SW 1271 (cell line): ENCODE measurements at places on chromosomes 3 and 15.

DNA sequence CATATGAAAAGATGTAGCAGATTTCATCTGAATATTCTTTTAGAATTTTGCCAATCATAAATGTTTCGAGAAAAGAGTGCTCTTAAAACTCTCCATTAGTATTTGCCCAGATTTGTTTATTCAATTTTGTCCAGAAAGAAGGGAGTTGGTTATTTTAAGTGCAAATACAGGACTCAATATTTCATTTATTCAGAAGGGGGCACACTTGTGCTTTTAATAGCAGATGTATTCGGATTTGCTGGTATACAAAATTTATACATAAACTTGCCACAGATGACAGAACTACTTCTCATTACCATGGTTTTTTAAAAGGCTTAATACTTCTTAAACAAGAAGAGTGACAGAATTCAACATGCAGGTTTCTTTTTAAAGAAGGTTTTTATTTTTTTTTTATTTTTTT, 69.8 kb upstream of the GRM7 start:
- DNase-seq, result no peak

GRCh38 chr15:50256188-50257041, 9.1 kb downstream of the HDC start:
- no peak for DNase-seq

- DNase-seq, result no peak
These were observed 321.7 kb downstream of the ZNF621 start for GRCh38 chr3:40846451-40846850.

DNA sequence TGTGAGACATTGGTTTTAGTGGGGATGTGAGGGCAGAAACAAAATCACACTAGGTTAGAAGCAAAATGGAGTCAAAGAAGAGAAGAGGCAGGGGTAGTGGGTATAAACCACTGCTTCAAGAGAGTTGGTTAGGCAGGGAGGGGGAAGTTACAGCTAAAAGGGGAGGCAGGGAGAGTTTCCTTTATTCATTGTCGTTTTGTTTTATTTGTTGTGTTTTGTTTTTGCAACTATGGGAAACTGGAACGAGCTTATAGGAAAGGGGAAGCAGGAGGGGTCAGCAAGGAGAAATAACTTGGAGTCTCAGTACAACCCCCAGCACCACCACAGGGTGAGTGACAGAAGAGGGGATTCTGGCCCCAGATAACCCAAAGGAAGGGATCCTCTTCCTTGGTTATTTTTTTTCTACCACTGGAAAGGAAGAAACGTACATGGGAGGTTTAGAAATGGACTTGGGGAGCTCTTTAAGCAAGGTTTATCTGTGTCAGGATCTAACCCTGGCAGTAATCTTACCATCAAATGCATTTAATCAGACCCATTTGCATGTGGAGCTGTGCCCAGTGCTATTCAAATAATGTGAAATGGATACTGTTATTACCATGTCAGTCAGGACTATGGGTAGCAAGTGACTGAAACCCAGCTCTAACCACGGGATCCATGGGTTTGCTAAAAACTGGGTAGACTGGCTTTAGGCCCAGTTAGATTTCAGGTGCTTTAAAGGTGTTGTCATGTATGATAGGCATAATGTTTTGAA, 68.7 kb downstream of the CCNL1 start:
- no peak for DNase-seq

- no peak for DNase-seq
These were observed 10.8 kb upstream of the C3orf22 start for GRCh38 chr3:126569390-126569975.

DNA sequence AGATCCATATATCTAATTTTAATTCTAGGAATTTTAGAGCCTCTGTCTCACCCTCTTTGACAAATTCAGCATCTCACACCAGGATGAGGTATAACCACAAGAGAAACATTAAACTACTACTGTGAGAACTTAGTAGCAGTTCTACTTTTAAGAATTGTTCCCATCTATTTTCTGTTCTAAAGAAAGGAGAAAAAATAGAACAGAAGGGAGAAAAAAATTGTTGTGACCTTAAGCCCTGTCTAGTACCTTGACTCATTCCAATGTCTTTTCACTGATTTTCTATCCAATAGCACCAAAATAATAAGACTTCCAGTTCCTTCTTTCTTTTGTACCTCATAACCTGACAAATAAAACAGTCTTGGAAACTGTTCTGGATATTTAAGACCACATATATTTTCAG, 37.0 kb downstream of the FRMD5 start:
- DNase-seq, result no peak

GRCh38 chr3:189355481-189356201, 183.9 kb downstream of the TPRG1 start:
- DNase-seq, result no peak

- DNase-seq, result no peak
These were observed 25.4 kb downstream of the AADAC start for GRCh38 chr3:151839313-151839631.

- DNase-seq, result no peak
These were observed 64.1 kb downstream of the NIPA2 start for GRCh38 chr15:22902578-22902977.

DNA sequence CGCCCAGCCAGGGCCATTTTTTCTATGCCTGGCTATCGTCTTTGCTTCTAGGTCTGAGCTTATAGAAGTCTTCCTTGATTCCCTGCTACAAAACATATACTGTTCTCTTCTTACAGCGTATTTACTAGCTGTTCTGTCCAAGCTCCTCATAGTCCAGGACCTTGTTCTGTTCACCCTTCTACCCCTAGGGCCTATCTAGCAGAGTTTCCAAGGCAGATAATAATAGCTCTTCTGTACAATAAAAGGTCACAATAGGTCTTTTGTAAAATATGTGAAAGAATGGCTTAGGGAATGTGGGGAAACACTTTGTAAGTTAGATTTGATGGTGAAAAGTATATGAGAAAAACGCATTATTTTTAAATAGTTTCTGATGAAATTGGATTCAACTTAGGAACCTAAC, 158.2 kb downstream of the P3H2 start:
- no peak for DNase-seq

DNA sequence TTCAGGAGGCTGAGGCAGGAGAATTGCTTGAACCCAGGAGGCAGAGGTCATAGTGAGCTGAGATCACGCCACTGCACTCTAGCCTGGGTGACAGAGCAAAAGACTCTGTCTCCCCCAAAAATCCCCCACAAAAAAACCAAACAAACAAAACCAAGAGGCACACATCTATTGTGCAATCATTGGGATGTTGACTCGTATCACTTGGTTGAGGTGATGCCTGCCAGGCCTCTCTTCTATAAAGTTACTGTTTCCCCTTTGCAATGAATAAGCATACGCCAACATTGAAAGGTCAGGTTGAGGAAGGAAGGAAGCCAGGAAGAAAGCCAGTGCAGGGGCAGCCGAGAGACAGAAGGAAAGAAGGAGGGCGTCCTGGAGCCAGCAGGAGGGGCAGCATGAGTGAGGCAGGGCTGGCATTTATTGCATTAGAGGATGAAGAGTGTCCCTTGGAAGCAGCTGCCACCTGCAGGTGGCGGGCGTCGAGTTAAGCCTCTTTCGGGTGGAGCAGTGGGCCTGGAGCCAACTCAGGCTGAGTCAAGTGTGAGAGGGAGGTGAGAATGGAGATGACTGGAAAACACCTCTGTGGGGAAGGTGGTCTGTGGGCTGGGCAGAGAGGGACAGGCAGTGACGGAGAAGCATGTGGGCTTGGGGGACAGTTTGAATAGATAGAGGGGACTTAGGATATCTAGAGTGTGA, 8.3 kb upstream of the CSPG4 start:
- peak; percentile 49 for DNase-seq

GRCh38 chr15:46344915-46345314, 710.1 kb downstream of the SQOR start:
- no peak for DNase-seq

- no peak for DNase-seq
These were observed 56.8 kb upstream of the TFRC start for GRCh38 chr3:196138482-196139254.

DNA sequence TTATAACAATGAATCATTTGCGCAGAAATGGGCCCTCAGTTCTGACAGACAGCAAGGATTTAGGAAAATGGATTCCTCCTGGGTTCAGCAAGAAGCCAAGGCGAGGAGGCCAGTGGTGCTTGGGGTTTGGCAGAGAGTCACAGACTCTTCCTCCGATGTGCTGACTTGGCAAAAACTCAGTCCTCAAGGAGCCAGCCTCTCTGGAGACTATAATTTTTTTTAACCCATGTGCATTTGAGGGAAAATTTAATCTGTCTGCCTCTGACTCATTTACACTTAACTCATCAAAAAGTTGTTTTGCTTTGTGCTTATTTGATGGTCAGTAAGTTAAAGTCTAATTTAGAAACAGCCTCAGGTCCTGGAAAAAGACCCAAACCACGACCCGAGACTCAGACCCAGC, 34.2 kb upstream of the SLC24A5 start:
- DNase-seq, result no peak

GRCh38 chr3:49133226-49133951, 539 bp upstream of the LAMB2 start:
- DNase-seq, result peak; percentile 33

- DNase-seq, result peak; percentile 18
These were observed 29.5 kb downstream of the AGTR1 start for GRCh38 chr3:148727231-148727630.

DNA sequence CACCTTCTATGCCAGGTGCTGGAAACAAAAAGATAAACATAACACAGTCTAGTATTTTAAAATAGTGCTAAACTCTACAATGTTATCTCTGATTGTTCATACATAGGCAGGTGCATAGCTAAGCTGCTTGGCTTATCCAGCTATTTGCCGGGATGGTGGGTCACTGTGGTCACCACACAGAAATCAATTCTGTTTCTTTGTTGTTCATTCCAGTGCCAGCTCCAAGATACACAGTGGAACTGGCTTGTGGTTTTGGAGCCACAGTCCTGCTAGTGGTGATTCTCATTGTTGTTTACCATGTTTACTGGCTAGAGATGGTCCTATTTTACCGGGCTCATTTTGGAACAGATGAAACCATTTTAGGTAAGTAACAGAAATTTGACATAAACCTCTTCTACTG, 130.2 kb downstream of the IL1RAP start:
- no peak for DNase-seq

- DNase-seq, result no peak
These were observed 54.2 kb upstream of the ARHGEF3 start for GRCh38 chr3:56855856-56856512.

DNA sequence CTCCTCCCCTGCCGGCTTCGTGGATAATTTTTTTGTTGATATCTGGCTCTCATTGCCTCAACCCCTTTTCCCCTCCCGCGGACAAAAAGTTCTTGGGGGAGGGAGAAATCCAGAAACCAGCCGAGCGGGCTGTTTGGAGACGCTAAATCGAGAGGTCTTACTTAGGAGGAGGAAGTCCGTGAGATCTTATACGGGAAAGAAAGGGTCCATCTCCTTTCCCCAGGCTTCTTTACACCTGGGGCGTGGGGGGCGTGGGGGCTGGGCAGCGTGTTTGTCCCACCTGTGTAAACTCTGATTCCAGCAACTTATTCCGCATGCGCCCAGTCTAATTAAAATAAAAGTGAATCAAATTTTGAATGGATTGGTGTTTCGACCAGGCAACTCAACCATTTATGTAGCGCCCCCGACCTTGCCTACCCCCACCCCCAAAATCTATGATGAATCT, 364 bp upstream of the CADPS start:
- no peak for DNase-seq

GRCh38 chr3:31876331-31876730, 104.7 kb downstream of the OSBPL10 start:
- DNase-seq, result no peak

GRCh38 chr3:116950301-116951055, 240.9 kb downstream of the TUSC7 start:
- no peak for DNase-seq

GRCh38 chr15:90465140-90465929, 64.4 kb upstream of the CRTC3 start:
- DNase-seq, result no peak

GRCh38 chr15:89167267-89168176, 53.9 kb downstream of the RLBP1 start:
- DNase-seq, result peak; percentile 89

GRCh38 chr3:44687898-44688297, 24.6 kb upstream of the ZNF502 start:
- DNase-seq, result no peak
